ENCODE measurements at places on chromosomes 11 and 22. TPM values are rescaled to one million over a fixed set of nuclear protein-coding genes. Genes with fewer than 3 reads are reported as not detected.

Gene ESAM
- polyA plus RNA-seq: 59.4 TPM

Gene MMP3
- polyA plus RNA-seq: not detected

GRCh38 chr11:36012455-36012854 lies 68.6 kb downstream of the LDLRAD3 start:
- no peak for DNase-seq

- DNase-seq: no peak
Measured at GRCh38 chr11:86155200-86155844, 86.4 kb upstream of the PICALM start.

Gene OR6T1
- not detected for polyA plus RNA-seq

- no peak for DNase-seq
Measured at GRCh38 chr11:23288003-23288783, 427.9 kb upstream of the CCDC179 start.

GRCh38 chr22:47372596-47373385 lies 610.3 kb downstream of the TBC1D22A start:
- DNase-seq: no peak

DNA sequence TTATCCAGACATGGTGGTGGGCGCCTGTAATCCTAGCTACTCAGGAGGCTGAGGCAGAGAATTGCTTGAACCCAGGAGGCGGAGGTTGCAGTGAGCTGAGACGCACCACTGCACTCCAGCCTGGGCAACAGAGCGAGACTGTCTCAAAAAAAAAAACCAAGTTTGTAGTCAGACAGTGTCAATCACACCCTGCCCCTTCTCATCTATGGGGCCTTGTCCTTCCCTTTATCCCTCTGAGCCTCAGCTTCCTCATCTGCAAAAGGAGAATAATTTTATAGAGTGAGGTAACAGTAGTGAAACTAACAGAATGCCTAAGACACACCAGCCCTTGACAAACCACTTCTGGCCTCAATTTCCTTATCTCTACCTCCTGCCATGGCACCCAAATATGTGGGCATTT lies 10.7 kb downstream of the BCL9L start:
- no peak for DNase-seq

Gene WT1
- 225 TPM for polyA plus RNA-seq

Gene LRRC74B
- 0.22 TPM for polyA plus RNA-seq

GRCh38 chr11:12188548-12189317 lies 78.3 kb downstream of the MICAL2 start:
- DNase-seq: no peak

- DNase-seq: no peak
Measured at GRCh38 chr22:27488456-27489177, 312.9 kb downstream of the MN1 start.

Gene SLC15A3
- 18.4 TPM for polyA plus RNA-seq

DNA sequence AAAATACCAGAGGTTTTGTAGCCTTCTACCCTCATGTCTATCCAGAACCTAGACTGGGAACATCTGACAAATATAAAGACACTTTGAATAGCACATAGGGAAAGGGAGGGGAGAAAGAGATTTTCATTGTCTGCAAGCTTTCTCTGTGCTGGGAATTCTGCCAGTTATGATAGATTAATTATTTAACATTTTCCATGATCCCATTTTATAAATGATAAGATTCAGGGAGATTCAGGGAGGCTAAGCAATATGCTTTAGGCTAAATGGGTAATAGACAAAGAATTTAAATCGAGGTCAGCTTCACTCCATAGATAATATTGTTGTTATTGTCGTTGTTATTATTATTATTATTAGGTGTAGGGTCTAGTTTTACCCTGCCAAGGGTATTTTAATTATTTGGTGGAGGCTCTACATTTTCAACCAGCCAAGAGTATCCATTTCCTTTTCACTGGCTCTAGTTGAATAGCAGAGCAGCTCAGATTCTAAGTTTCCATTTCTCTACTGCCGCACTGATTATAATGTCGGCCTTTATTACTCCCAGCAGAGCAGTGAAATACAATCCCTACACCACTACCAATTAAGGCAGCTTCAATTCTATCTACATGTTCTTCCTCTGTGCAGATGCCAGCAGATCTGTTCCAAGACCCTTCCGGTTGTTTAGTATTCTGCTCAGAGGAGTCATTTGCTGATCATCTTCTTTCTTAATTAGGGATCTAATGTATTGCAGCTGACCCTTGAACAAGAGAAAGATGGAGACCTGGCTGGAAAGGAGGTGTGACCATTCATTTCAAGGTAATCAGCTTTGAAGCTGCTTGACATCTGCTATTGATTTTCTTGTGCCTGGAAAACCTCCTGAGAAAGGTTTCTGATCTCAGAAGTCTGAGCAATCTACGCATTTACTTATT lies 23.8 kb upstream of the SYN3 start:
- no peak for DNase-seq

Gene RBMXL2
- 0.07 TPM for polyA plus RNA-seq

Gene HBG2
- polyA plus RNA-seq: 1,324 TPM

GRCh38 chr22:30254314-30254713 lies 7.8 kb upstream of the LIF start:
- no peak for DNase-seq

GRCh38 chr11:8102965-8103364 lies 22.0 kb downstream of the TUB start:
- DNase-seq: no peak

GRCh38 chr22:45709866-45710265 lies 38.2 kb downstream of the ATXN10 start:
- no peak for DNase-seq

- no peak for DNase-seq
Measured at GRCh38 chr22:30429887-30430286, 4.3 kb downstream of the MTFP1 start.

GRCh38 chr11:78497293-78497692 lies 77.4 kb downstream of the NARS2 start:
- no peak for DNase-seq

GRCh38 chr11:8263769-8264410 lies at the start of gene LMO1:
TSS of gene LMO1 (minus strand) at chr11:8263878. CDS start at chr11:8263362, 516 bp downstream.
- peak; percentile 81 for DNase-seq

Gene RGL4
- 3.9 TPM for polyA plus RNA-seq

Gene MAPK11
- 10.2 TPM for polyA plus RNA-seq

DNA sequence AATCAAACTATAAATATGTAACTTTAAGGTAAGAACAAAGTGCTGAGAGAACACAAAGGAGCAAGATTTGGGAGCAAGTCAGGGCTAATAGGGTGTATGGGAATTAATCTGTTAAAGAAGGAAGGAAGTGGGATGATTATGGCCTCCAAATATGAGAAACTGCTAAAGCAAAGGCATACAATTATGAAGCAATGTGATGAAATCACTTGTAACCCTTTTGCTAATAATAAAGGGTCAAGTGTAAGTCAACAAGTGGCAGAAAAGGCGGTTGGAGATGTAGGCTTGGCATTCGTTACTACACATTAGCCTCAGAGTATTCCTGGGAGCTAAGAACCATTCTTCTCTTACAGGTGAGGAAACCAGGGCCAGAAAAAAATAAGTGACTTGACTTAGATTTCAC lies 1002.3 kb upstream of the TENM4 start:
- DNase-seq: no peak

Gene ROBO3
- polyA plus RNA-seq: 30.2 TPM

- no peak for DNase-seq
Measured at GRCh38 chr11:65552388-65552951, 5.7 kb downstream of the LTBP3 start.

DNA sequence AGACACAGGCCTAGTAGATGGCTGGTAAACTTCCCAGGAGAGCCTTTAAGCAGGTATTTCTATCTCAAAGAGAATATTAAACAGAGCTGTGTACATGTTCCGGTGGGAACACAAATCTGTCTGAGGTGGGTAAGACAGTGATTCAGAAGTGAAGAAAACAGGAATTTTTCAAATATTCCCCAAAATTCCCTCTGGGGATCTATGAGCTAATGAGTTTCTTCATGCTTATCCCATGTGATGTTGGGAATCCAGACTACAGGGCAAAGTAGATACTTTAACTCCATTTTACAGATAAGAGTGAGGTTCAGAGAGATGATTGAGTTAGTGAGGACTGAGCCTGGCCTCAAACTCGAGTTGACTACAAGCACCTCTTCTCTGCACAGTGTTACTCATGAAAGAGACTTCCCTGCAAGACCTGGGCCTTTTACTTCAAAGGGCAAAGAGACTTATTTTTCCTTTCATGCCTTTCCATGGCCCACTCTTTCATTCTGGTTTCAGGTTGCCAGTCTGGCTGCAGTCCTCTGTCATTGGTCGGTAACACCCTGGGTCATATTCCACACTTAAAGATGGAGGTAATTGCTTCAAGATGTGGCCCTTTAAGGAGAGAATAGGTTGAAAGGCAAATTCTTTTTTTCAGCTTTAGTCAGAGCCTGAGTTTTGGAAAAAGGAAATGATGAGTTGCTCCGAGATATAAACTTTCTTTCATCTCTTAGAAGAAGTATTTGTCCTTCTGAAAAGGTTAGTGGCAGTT lies 70.1 kb downstream of the CYB5R2 start:
- DNase-seq: no peak

Gene PDE2A
- 17.2 TPM for polyA plus RNA-seq

DNA sequence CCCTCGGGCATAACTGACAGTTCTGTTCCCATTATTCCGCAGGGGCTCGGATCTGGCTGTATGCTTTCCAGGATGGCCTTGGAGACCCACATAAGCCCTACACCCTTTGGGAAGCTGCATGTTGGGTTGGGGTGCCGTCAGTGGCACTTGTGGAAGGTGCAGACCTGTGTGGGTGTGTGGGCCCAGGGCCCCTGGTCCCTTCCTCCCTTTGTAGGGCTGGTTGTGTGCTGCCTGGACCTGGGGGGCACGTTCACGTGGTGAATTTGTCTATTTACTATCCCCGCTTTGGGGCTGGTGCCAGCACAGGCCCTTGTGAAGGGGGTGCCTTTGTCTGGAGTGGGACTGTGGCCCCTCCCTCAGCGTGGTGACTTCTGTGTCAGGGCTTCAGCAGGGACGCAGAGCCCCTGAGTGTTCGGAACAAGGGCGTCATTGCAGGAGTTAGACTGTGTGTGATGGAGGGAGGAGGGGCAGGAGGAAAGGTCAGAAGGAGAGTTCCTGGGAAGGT lies 15.0 kb upstream of the PPP6R3 start:
- DNase-seq: no peak

DNA sequence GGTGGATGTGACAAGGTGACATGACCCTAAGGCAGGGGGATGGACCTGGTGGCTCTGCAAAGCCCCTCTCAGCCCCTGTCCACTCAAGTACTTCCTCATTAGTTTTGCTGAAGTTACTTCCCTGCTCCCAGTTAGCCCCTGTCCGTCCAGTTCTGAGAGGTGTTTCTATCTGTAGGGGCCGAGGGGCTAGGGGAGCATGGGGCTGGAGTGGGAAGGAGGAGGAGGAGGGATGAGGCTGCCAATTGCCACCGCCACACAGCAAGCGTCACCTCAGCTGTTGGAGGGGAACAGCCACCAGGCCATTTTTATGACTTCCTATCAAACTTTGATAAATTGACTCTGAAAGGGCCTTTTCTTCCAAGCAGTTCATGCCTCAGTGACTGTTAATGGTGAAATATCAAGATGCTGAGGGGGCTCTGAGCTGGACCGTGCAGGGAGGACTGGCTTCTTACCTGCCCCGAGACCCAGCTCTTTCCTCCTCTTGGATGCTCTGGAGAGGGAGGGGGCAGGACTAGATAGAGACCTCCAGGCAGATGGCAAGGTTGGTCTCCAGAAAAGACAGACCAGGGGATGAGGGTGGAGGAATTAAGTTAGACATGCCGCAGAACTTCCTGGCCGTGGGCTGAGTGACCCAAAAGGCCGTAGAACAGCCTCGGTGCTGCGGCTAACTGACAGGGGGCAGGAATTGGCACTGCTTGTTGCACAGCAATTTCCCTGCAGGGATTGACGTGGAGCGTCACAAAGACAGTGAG lies 137.0 kb downstream of the ST3GAL4 start:
- no peak for DNase-seq

- no peak for DNase-seq
Measured at GRCh38 chr11:115715251-115715770, 211.1 kb upstream of the CADM1 start.

GRCh38 chr22:50688448-50688847 lies 15.8 kb downstream of the SHANK3 start:
- no peak for DNase-seq

Gene PRG2
- polyA plus RNA-seq: 0.88 TPM

DNA sequence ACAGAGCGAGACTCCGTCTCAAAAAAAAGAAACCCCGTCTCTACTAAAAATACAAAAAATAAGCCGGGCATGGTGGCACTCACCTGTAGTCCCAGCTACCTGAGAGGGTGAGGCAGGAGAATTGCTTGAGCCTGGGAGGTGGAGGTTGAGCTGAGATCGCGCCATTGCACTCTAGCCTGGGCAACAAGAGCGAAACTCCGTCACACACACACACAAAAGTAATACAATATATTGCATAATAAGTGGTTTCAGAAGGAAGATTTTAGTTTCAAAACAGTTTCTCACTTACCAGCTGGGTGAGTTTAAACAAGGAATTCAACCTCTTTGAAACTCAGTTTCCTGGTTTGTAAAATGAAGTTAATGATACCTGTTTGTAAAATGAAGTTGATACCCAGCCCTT lies 32.7 kb upstream of the HTR3A start:
- DNase-seq: no peak

Gene PARVA
- 106 TPM for polyA plus RNA-seq

DNA sequence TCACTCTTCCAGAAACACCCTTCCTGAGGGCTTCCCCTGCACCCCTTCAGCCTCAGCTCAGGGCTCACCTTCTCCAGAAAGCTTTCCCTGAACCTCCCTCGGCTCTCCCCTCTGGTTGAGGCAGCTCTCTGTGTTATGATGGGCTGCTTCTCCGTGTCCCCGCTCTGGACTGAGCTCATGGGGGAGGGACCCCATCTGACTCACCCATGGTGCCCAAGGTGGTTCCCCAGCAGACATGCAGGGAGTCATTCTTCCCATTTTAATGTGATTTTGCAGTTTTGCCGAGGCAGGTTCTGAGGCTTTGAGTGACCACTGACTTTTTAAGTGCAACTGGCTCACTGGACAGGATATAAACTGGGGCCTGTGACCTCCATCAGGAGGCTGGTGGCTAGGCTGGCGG lies 495.1 kb downstream of the TBC1D22A start:
- DNase-seq: no peak

Gene ACTN3
- polyA plus RNA-seq: 0.67 TPM

DNA sequence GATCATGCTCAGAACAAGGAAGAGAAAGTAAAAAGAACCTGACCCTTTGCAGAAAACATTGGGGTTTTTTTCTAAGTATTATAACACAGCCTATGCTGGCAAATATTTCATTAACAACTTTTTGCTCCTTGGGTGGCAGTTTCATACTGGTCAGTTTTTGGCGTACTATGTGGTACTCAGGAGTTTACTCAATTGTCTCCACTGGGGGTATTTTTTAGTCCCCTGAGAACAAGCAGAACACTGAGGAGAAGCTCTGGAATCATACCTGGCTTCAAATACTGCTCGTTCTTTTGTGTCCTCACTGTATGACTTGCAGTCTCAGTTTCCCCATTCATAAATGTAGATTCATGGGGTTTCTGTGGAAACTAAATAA lies 90.4 kb downstream of the SERGEF start:
- no peak for DNase-seq

Gene OR51E2
- polyA plus RNA-seq: 0.65 TPM

DNA sequence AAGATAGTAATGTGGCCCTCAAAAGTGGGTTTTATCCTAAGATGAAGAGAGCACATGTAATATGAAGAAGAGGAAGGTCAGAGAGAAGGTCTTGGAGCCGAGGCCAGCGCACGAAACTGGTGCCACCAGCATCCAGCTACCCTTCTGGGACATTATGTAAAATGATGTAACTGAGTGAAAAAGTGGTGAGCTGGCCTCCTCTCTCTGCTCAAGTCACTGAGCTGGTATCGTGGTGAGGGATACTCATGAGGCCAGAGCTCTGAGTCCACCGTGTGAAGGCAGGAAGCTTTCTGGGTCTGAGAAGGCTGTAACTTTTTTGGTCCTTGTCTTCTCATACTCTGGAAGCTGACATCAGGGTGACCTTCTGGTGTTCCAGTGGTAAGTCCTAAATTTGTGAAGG lies 25.1 kb downstream of the RNF185 start:
- DNase-seq: no peak

- DNase-seq: no peak
Measured at GRCh38 chr22:36258701-36259614, 6.0 kb downstream of the APOL1 start.
